ENCODE measurements at places on chromosomes 6 and 20.

DNA sequence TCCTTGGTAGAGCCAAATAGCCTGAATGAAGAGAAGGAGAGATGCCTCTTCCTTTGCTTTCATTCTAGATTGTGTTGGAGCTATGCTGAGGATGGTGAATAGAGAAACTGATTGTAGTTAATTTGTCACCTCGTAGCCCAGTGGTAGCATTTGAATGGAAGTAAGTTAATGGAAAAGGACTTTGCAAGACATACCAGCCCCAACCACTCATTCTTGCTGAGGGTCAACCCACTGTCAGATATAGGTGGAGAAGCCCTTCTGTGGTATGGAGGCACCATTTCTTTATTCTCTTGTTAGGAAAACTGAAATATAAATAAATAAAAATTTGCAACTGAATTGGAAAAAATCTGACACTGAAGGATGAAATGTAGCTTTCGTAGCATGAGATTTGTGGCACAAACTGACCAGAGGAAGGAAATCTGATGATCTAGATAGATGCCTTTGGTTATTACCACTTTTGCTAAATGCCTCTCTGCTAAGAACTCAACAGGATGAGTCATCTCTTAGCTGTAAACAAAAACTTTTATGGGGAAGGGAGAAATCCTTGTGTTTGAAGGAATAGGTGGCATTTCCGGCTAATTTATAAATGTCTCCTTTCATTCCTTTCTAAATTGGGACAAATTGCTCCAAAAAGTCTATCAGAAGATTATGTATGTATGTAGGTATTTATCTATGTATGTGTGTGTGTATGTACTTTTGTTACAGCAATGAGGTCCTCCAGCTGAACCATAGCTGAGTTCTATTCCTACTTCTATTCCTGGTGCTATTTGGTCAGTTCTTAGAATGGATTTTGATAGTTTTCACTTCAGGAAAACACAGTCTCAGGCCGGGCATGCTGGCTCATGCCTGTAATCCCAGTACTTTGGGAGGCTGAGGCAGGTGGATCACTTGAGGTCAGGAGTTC lies 76.5 kb upstream of the SUPT3H start:
- DNase-seq: no peak

GRCh38 chr20:38063911-38064530 lies 30.5 kb downstream of the RPRD1B start:
- DNase-seq: no peak

- no peak for DNase-seq
Measured at GRCh38 chr20:42083280-42083679, 465.1 kb upstream of the CHD6 start.

DNA sequence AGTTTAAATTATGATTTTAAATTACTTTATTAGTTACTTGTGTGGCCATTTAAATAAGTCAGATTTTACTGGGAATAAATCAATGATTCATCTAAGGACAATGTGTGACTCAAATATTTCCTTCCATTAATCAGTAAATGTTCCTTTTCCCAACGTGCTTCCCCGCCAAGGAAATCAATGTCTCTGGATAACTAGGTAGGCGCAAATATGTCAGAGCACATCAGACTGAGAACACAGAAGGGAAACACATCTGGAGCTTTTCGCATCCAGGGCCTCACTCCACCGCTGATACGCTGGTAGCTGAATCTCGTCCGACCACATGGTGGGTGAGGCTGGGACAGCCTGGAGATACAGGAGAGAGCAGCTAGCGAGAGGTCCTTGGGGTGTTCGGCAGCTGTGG lies 56.4 kb upstream of the RPS6KA2 start:
- no peak for DNase-seq

DNA sequence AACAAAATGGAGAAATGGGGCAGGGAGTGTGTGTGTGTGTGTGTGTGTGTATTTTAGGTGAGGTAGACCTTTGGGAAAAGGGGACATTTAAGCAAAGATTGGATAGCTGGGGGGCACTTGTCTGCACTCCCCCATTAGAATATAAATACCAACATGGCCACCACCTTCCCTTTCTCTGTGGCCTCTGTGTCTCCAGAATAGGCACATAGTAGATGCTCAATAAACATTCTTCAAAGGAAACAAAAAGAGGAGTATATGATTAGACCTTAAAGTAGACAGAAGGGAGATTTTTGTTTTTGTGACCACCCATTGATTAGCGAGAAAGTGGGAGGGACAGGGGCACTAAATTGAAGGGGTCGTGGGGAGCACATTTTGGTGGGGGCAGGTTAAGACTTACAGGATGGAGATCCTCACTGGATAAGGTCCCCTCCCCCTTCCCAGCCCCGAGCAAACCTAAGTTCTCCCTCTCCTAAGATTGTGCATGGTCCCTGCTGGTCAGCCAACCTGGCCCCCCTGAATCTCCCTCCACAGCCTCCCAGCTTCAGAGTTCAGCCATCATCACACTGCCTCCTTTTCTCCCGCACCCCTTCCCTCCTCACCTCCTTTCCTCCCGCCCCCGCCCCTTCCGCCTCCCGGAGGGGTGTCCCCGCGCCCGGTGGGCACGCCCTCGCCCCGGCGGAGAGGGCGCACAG lies 514 bp upstream of the TSHZ2 start:
- DNase-seq: no peak

DNA sequence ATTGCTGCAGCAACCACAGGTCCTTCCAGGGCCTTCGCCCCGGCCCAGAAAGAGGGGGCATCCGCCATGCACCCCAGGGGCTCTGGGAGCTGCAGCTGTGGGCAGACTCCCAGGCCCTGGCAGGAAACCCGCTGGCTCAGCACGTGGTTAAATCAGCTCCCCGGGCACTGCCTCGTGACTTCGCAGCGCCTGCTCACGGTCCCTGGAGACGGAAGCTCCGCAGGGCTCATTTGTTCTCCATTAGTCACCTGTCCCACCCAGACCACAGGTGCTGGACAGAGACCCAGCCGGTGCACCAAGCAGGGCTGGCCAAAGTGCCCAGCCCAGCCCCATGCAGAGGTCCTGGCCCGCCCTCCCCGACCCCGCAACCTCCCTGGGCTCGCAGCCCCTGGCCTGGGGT lies 14.7 kb downstream of the KCNQ2 start:
- no peak for DNase-seq

- DNase-seq: no peak
Measured at GRCh38 chr6:157390273-157391060, 9.5 kb downstream of the ZDHHC14 start.

- no peak for DNase-seq
Measured at GRCh38 chr6:163955756-163956155, 541.2 kb downstream of the QKI start.

DNA sequence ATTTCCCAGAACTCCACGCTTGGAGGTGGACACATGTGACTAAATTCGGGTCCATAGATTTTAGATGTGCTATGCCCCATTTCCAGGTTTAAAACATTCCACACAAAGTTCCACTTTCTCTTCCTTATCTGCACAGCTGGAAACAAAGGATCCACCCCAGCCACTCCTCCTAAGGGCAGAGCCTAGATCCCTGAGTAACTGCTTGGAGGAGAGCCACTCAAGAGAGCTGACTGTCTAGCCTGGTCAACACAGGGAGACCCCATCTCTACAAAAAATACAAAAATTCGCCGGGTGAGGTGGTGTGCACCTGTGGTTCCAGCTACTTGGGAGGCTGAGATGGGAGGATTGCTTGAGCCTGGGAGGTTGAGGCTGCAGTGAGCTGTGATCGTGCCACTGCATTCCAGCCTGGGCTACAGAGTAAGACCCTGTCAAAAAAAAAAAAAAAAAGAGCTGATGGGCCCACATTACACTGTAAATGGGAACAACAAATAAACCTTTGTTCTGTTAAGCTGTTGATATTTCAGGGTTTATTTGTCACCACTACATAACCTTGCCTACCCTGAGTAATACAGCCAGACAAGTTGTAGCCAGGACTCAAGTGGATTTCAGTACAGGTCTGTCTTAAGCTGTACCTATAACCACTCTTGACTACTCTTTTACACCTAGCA lies 25.8 kb upstream of the SNRPC start:
- DNase-seq: no peak

GRCh38 chr6:141492521-141493284 lies 640.0 kb upstream of the GJE1 start:
- DNase-seq: no peak

- DNase-seq: no peak
Measured at GRCh38 chr6:167212713-167213005, 54.9 kb upstream of the GPR31 start.

DNA sequence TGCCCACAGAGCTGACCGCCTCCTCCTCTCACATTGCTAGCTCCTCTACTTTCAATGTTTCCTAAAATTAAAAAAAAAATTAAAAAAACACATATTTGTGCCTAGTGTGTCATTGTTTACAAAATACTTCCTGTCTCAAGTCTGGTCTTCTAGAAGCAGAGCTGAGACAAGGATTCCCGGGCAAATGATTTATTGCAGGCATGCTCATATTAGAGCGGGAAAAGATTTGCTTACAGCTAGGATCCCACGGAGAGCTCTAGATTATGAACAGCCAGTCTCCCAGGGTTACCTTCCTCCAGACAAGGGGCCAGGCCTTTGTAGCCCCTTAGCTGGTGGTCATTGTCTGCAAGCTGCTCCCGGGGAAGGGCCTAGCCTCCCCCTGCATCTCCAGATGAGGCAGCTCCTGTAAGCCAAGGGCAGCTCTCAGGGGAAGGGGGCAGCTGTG lies 9.4 kb downstream of the PACSIN1 start:
- no peak for DNase-seq

GRCh38 chr6:16140607-16141006 lies 11.7 kb downstream of the MYLIP start:
- no peak for DNase-seq

- DNase-seq: no peak
Measured at GRCh38 chr6:20939161-20939775, 405.0 kb downstream of the CDKAL1 start.

DNA sequence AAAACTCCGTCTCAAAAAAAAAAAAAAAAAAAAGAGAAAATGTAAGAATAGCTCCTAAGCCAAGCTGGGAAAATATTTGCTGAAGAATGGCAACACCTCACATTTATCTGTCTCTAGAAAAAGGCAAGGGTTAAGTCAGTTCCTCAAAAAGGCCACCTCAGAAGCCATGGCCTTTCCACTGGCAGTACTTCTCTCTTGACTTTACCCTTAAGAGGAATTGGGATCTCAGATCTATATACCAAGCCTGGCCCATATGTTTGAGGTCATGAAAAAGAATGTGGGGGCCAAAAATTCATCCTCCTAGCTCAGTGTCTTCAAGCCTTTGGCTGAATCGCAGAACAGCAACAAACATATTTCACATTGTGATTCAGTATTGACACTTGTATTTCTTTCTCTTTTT lies 10.9 kb upstream of the NCOA3 start:
- DNase-seq: no peak

- no peak for DNase-seq
Measured at GRCh38 chr6:53611342-53611741, 54.2 kb downstream of the KLHL31 start.

DNA sequence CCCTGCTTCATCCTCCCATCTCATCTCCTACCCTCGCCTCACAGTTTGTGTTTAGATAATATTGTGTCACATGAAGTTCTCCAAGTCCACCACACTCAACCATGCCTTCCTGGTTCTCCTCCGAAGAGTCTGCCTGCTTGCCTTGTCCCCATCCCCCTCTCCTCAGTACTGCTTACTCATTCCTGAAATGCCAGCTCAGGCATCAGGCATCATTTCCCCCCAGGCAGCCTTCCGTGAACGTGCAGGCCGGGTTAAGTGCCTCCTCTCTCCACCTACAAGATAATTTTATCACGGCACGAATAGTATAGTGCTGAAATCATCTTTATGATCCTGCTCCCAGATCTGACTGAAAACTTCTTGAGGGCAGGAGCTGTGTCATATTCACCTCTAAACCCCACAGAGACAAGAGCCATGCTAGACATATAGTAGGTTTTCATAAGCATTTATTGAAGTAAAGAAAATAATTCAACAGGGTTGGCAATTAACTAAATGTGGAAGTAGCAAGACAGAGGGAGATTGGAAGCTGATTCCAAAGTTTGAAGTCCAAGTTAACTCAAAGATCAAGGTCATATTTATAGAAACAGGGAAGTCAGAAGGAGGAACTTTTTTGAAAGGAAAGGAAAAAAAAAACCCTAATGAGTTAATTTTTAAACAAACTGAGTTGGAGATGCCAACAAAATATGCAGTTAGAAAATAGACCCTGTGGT lies 48.7 kb upstream of the BMP2 start:
- DNase-seq: no peak

- no peak for DNase-seq
Measured at GRCh38 chr20:21393816-21394519, 3.4 kb downstream of the NKX2-4 start.

DNA sequence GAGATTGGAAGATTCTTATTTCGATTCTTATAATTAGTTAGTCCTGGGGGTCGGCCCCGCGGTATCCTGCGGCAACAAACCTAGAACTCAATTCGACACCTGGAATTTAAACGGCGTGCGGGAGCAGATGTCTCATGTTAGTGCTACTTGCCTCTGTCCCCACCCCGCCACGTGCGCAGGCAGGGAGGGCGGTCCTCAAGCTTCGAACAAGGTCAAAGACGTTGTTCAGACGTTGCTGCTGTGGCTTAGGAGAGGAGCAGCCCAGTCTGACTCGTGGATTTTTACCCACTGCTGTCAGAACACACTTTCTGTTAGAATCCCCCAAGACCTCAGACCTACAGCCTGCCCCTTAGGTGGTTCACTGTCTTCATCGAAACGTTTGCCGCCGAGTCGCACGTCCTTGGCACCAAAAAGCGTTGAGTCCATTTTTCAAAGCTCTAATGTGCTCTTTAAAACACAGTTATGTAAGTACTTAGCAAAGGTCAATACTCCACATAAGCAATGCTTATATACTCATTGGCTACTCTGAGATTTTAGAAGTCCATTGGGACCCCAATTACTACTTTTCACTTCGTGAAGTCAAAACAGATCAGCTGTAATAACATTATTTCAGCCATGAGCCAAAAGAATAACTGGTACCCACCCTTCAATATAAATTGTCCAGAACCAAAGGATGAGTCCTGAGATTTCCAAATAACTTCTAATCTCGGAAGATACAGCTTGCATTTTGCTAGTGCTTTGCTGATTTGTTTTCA lies 2.7 kb upstream of the C6orf62 start:
- DNase-seq: no peak

DNA sequence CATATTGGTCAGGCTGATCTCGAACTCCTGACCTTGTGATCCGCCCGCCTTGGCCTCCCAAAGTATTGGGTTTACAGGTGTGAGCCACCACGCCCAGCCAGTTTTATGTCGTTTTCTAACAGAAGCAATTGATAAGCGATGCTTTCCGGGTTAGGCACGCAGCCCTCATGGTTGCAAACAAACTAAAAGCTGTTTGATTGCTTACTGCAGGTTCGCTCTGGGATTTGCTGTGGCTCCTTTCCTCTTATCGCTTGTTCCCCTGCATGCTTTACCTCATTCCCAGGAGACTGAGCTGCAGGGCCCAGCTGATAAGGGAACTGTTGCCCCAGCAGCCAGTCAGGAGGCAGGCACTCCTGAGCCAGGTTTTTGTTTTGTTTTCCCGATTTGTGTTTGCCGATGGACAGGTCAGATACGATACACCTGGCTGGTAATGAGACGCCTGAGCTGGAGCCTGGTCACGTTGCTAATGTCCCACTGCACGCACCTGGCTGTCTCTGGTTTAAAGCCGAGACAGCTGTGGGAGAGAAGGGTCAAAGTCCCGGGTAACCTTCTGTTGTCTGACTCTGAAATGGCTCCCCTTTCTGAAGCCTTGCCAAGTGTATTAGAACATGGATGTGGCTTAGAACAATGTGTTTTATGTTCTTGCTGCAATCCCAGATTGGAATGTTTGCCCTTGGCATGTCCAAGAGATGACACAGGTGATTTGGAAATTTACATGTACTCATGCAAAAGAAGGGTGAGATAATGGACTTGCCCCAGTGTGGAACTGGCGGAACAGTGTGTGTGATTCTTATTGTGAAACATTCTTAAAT lies 19.9 kb downstream of the DSP start:
- no peak for DNase-seq

GRCh38 chr6:2524090-2524489 lies 226.6 kb downstream of the MYLK4 start:
- DNase-seq: no peak
